Activated T-helper 17 cell treated with anti-CD3 and anti-CD28 coated beads, Interleukin-2, amount 50 U/mL, for 72 hours (primary cell): ENCODE measurements at places on chromosomes 12 and 14. TPM values are rescaled to one million over a fixed set of nuclear protein-coding genes. Genes with fewer than 3 reads are reported as not detected.

Gene PUS1
- 31.5 TPM for total RNA-seq

DNA sequence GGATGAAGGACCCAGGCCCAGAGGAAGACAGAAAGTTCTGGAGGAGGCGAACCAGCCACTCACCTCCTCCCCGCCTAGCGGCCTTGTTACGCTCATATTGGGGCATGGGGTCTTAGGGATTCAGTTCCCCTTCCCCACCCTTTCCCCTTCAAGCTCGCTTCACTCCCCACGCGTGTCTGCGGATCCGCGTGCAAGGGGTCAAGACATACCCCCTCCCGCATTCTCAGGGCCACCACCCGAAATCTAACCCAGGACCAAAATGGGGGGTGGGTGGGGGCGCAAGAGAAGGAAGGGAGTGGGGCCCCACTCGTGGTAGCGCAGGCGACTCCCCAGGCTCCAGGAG is 584 bp upstream of the RFX4 start:
- no peak for ATAC-seq

DNA sequence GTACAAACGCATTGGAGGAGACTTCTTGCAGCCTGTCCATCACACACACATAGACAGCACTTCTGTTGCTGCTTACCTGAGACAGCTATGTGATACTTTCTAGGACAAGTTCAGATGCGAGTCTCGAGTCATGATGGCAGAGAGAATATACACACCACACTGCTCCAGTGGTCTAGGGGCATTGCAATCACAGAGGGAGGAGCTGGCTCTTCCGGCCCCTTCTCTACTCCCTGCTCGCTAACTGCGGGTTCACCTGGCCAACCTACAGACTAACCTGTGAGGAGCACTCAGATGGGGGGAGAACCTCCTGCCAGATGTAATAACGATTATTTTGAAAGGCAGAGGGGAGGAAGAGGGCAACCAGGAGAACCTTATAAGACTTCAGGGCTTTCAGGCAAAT is 30.7 kb downstream of the EMP1 start:
- no peak for ATAC-seq

DNA sequence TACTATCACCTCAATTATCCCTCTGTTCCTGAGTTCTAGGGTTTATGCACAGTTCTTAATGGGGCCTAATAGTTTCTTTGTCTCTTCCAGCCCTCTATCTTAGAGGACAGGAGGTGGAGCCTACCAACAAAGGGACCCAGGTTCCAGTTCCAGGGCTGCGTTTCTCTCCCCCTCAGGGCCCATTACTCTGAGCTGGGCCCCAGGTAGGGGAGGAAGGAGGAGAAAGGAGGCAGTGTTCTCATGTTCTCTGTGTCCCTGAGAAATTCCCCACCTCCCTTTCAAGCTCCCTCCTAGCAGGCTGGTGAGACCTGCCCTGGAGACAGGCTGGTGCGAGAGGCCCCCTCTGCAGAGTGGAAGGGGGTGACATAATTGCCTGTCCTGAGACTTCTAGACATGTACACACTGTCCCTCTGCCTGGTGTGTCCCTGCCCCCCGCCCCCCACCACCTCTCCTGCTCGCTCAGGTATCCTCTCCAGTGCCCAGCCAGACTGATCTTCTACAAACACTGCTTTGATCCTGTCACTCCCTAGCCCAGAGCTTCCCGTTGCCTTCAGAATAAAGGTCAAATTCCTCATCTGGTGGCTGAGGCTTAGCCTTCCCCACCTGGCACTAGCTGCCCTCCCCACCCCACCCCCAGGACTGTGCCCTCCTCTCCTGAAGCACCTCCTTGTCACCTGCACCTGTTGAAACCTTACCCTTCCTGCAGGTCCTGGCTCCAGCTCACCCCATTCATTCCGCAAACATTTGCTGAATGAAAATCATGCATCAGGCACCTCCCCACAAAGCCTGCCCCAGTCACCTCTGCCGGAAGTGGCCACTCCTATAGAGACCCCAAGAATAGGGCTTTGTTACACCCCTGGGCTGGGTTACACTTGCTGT is 21.1 kb upstream of the KRT8 start:
- ATAC-seq, result no peak

- ATAC-seq, result peak; percentile 94
These were observed 26.5 kb upstream of the TAMALIN start for GRCh38 chr12:51980051-51980808.

Gene PPP1R3E
- total RNA-seq, result 68.8 TPM

Gene OR6C6
- total RNA-seq, result not detected

DNA sequence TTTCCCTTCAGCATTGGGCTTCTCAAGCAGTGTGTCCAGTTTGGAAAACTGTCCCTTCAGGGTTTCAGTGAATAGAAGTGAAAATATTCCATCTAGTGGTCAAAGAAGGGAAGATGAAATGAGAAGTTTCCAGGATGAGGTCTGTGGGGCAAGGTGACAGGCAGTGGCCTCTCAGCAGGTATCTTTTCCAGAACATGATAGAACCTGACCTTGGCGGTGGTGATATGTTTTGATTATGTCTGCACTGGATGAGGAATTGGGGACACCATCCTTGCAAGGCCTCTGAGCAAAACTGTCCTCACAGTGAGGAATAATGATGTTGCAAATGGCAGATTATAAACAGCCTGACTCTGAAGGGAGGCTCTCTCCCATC is 4.7 kb downstream of the GPX2 start:
- ATAC-seq, result no peak

- no peak for ATAC-seq
These were observed 38.6 kb upstream of the FBRSL1 start for GRCh38 chr12:132451172-132451835.

- ATAC-seq, result no peak
These were observed 93.3 kb downstream of the ERGIC2 start for GRCh38 chr12:29287622-29288021.

DNA sequence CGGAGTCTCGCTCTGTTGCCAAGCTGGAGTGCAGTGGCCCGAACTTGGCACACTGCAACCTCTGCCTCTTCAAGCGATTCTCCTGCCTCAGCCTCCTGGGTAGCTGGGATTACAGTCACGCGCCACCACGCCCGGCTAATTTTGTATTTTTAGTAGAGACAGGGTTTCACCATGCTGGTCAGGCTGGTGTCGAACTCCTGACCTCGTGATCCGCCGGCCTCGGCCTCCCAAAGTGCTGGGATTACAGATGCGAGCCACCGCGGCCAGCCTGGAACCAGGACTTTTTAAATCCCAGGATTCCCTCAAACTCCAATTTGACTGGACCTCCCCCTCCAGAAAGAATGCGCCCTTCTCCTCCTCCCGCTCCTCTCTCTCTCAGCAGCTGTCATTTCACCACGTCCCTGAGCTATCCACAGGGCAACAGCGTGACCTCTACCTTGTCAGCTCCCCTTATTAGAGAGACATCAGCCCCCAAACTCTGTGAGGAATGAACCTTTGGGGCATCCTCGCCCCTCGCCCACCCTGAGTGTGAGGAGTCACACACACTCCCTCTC is 2.0 kb downstream of the ESYT1 start:
- no peak for ATAC-seq

Gene KRT86
- 0.56 TPM for total RNA-seq

Gene FAM216A
- total RNA-seq, result 29.0 TPM

DNA sequence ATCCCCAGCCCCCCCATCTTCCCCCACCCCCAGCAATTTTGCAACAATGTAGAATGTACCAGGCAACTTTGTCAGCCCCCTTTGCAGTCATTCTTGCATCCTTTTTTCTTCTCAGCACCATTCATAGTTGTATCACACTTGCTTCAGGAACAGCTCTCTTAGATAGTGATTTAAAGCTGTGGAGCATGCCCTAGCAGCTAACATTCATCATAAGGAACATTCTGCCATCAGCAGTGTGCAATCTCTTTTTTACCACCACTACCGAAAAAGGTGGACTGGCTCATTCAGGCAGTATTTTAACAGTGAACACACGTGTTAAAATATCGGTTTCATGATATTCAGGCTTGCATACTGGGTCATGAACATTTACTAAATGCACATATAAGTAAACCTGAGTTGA is 45.1 kb downstream of the MARK3 start:
- ATAC-seq, result no peak

DNA sequence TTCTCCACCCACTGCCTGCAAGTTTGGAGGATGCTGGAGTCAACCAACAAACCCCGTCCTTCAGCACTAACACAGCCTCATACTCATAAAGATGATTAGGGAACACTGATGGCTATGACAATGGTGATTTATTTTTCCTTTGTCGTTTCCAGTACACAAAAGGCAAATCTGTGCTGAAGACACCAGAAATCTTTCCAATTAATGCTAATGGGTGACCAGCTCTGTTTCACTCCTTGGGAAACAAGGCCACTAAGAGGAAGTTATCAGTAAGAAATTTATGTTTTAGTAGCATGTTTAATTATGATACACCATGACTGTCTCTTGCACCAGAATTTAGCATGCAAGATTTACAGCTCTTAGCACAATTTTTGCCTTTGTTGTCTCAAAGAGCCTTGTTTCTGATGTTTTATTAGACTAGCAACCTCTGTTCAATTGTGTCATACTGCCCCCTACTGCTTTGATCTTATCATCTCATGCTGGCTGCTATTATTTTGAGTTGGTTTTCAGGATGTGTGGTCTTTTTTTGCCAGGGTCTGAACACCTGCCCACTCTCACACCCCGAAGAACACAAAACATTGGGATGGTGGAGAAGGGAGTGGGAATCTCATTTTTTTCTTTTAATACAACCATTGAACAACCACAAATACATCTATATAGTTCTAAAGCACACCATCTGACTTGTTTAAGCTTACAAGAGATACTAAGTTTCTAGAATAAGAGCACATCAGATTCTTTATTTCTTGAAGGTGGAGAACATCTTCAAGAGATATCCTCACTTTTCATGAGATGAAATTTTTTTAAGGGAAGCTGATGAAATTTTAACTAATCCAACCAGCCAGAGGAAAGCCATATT is 160.9 kb downstream of the SPTSSA start:
- ATAC-seq, result peak; percentile 49

DNA sequence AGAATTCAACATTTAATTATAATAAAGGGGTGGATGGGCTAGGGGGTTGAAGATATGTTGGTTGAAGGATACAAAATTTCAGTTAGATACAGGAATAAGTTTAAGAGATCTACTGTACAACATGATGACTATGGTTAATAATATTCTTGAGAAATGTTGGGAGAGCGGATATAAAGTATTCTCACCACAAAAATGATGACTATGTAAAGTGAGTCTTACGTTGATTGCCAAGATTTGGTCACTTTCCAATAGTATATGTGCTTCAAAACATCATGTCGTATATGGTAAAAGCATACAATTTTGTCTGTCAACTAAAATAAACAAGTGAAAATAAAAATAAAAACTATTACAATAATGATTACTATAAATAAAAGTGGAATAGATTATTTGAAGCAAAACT is 802.0 kb downstream of the C12orf50 start:
- ATAC-seq, result no peak

GRCh38 chr12:68359674-68360073 is 27.5 kb upstream of the MDM1 start:
- ATAC-seq, result no peak

DNA sequence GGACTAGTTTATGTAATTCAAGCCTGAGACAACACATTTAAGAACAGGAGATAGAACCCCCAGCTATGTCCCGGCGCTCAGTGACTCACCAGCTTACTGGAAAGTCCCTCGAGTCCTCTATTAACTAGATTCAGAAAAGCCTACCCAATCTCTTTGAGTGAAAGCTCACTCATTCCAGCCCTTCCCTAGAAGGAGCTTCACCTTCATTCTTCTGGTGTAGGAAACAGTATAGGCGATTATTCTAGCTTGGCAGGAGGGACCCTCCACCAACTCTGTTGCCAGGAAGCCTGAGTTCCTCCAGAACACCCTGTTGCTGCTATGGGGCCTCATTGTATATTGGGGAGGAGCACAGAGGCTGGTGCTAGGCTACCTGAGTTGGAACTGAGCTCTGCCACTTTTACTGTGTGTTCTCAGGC is 57.2 kb upstream of the AEBP2 start:
- peak; percentile 98 for ATAC-seq

Gene PTGER2
- total RNA-seq, result 8.3 TPM

DNA sequence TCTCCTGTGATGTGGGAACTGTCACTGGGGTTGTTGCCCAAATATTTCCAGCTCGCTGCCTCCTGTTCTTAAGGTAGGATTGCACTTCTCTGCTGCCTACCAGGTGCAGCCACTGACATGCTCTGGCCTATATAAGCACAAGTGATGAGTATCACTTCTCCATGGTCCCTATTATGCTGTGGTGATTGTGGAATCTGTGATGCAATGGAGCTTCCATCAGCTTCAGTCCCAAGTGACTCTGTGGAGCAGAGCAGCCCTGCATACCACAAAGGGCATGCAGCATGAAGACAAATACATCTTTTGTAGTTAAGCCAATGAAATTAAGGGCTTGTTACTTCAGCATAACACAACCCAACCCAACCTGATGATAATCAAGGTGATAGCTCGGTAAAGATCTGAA is 43.5 kb downstream of the CKAP4 start:
- no peak for ATAC-seq

Gene ACVRL1
- not detected for total RNA-seq

Gene TOX4
- 78.5 TPM for total RNA-seq

DNA sequence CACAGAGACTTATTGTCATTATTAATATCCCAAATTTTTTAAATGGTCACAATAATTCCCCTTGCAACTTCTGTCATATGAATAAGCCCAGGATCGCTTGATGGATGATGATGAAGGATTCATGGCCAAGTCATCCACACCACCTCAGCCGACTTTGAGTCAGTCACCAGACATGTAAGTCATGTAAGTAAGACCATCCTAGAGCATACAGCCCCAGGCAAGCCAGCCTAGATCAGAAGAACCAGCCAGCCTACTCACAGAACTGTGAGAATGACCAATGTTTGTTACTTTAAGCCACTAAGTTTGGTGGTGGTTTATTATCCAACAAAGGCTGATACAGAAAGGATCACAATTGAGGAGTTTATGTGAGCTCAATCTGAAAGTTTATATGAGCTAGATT is 341.8 kb downstream of the NRXN3 start:
- no peak for ATAC-seq

DNA sequence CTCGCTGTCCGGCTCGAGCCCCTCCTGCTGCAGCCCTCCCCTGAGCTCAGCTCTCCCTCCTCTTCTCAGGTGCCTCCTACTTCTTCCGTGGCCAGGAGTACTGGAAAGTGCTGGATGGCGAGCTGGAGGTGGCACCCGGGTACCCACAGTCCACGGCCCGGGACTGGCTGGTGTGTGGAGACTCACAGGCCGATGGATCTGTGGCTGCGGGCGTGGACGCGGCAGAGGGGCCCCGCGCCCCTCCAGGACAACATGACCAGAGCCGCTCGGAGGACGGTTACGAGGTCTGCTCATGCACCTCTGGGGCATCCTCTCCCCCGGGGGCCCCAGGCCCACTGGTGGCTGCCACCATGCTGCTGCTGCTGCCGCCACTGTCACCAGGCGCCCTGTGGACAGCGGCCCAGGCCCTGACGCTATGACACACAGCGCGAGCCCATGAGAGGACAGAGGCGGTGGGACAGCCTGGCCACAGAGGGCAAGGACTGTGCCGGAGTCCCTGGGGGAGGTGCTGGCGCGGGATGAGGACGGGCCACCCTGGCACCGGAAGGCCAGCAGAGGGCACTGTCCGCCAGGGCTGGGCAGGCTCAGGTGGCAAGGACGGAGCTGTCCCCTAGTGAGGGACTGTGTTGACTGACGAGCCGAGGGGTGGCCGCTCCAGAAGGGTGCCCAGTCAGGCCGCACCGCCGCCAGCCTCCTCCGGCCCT is 22.8 kb downstream of the MMP17 start:
- peak; percentile 63 for ATAC-seq
